H7 (cell line): ENCODE measurements at places on chromosomes 6 and 20. TPM values are rescaled to one million over a fixed set of nuclear protein-coding genes. Genes with fewer than 3 reads are reported as not detected.

GGTLC1 gene
- total RNA-seq: not detected in 2 replicates

GRCh38 chr6:25215881-25216280 lies 63.3 kb upstream of the CARMIL1 start:
- DNase-seq: no peak

LZTS3 gene
- total RNA-seq: 10.2 and 11.0 TPM in 2 replicates

- DNase-seq: no peak
Measured at GRCh38 chr6:71238351-71238750, 50.3 kb upstream of the OGFRL1 start.

ZNF334 gene
- total RNA-seq: 3.9 and 9.1 TPM in 2 replicates

DNA sequence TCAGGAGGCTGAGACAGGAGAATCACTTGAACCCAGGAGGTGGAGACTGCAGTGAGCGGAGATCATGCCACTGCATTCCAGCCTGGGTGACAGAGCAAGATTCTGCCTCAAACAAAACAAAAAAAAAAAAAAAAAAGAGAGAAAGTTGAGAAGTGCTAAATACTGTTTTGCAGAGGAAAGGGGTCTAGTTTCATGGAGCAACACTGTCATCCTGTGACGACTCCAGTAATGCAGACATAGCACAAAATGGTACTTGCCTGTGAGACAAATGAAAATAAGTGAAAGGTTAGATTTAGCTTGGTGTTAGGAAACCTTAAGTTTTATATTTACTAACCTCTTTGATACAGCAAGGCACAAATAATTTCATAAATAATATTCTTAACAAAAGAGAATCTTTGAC lies 29.7 kb downstream of the CEP162 start:
- no peak for DNase-seq

DNA sequence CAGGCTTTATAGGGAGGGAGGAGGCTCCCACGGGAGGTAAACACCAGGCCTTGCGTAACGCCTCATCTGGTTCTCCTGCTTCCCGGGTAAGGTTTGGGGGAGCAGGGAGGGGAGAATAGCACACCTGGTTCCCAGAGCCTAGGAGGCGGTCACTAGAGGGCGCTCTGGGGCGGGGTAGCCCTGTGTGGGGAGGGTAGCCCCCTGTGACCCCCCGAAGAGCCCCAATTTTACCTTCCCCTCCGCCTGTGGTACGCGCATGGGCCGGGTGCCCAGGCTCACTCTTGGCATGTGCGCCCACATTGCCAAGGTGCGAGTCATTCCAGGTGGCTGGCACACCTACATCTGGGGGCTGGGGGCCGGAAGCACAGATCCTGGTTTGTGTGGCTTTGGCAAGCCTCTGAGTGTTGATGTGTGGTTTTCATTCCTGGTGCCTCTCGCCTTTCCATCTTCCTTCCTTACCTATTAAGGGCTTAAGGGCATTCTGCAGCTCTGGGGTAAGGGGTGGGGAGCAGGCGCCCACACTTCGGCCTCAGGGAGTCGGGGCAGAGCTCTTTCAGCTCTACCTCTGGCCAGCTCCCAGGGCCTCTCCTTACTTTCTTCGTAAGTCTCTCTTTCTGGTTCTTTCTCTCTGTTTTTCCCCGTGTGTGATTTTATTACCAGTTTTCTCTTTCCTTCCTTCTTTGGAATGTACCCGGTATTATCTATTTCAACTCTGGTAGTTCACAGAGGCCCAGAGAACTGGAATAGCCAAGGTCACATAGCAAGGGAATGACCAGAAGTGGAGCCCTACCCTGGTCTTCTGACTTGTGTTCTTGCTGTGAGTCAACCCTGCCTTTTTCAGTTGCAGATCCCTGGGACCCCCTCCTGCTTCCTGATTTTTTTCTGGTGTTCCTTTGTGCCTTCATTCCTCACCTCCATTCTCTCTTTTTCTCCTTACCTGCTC lies 492 bp upstream of the RNF39 start:
- DNase-seq: peak; percentile 95

RGS17 gene
- 3.8 and 4.8 TPM in 2 replicates for total RNA-seq

GRCh38 chr20:11234608-11235007 lies 560.8 kb upstream of the JAG1 start:
- DNase-seq: no peak

ZKSCAN8 gene
- total RNA-seq: 13.4 and 18.6 TPM in 2 replicates

DNA sequence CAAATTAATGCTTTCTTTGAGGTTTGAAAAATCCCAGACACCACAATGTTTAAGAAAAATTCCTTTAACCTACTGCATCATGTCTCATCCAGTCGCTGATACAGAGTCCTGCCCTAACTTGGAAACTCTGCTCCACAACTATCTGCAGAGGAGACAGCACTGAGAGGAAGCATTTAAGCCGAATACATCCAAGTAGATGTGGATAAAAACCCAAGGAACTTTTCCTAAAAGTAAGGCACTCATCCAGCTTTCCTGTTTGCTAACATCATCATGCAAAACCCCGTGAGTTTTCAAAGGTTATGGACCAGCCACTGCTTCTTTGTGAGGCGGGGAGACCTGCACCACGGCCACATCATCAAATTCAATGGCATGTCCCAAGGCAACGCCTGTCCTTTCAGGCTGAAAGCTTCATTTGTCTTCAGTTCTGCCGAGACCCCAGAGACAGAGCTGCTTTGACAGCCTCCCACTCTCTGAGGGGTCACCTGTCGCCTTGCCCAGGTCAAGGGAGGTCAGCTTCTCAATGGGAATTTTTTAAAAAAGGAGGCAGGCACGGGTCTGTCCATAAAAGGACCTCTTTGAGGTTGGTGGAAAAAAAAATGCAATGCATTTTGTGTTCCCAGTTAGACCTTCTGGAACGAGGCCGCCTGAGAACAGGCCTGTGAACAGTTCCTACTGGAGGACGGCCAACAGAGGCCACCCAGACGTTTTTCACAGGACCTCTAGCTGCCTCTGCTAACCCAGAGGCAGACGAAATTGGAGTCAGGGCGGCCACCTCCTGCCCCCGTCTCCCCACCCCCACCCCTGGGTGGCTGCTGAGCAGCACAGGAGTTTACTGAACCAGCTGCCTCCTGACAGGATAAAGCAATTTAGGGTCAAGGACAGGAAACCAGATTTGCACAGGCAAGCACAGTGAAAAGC lies 142.5 kb upstream of the HDDC2 start:
- DNase-seq: no peak

DNA sequence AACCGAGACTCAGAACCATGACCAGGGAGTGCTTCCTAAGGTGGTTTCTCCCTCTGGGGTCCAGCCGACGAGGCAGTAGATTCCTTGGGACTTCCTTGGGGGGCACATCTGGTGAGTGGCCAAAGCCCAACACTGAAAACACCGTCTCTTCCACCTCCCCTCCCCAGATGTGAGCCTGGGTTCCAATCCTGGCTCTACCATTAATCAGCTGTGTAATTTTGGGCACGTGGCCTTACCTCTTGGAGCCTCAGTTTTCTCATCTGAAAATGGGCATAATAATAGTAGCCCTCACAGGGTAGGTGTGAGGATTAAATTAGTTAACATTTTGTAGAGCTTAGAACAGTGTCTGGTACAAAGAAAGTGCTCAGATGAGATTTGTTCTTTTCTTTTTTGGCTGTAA lies 5.5 kb downstream of the FAM110A start:
- no peak for DNase-seq

- no peak for DNase-seq
Measured at GRCh38 chr6:163771180-163771579, 356.7 kb downstream of the QKI start.

- no peak for DNase-seq
Measured at GRCh38 chr6:119108076-119108475, 29.6 kb upstream of the FAM184A start.

- peak; percentile 83 for DNase-seq
Measured at GRCh38 chr20:44736170-44737021, 9.3 kb upstream of the KCNK15 start.

CRYBG1 gene
- 0.66 and 1.3 TPM in 2 replicates for total RNA-seq

DNA sequence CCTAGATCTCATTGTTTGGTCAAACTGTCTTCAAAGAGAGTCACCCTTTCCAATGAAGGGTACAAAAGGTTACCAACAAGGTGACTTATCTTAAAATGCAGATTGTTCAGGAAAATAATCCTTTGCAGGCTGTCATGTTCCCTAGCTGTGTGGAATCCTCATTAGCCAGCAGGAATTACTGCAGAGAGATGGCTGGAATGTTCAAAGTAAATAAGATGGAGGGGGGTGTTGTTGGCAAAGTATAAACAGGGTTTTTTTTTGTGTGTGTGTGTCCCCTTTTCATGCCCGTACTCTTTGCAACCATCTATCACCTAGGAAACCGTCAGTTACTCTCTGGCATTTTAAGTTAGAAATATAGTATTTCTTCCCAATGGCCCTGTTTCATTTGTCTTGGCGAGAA lies 6.5 kb downstream of the NEDD9 start:
- DNase-seq: no peak

- no peak for DNase-seq
Measured at GRCh38 chr6:100235631-100236030, 229.1 kb downstream of the SIM1 start.

DNA sequence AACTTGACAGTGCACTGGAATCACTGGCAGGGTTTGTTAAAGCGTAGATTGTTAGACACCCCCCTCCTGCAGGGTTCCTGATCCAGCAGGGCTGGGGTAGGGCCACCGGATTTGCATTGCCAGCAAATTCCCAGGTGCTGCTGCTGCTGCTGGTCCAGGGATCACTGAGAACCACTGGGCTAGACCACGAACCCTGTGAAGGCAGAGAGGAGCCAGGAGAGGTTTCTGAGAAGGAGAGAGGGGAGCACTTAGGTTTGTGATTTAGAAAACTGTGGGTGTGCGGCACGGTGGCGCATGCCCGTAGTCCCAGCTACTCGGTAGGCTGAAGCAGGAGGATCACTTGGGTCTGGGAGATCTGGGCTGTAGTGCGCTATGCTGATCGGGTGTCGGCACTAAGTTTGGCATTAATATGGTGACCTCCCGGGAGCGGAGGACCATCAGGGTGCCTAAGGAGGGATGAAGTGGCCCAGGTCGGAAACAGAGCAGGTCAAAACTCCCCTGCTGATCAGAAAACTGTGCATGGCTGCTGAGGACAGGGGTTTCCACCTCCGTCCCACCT lies 53.6 kb upstream of the FAM83D start:
- no peak for DNase-seq

DNA sequence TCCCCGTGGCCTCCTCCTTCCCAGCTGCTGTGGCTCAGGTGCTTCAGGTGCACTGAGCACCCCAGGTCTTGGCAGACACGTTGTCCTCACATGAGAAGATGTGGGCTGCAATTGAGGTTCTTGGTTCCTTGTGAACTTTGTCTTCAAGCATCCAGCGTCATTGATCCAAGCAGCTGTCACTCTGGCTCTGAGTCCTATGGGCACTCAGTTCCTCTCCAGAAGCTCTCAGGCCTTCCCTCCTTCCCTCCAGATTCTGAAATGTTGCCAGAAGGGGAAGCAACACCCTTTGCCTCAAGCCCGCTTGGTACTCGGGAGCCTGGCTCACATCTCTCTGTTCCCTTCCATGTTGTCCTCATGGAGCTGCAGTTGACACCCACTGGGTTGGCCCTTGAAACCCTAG lies 8.4 kb upstream of the MRGBP start:
- DNase-seq: no peak

GRCh38 chr20:58709013-58709702 lies 16.6 kb downstream of the NPEPL1 start:
- DNase-seq: peak; percentile 18

GRCh38 chr6:20154753-20155152 lies 57.5 kb downstream of the MBOAT1 start:
- no peak for DNase-seq

- DNase-seq: no peak
Measured at GRCh38 chr20:8007490-8007889, 12.1 kb downstream of the TMX4 start.

- peak; percentile 12 for DNase-seq
Measured at GRCh38 chr6:132259070-132259469, 142.2 kb downstream of the MOXD1 start.

COL21A1 gene
- 0.22 and 0.28 TPM in 2 replicates for total RNA-seq

DNA sequence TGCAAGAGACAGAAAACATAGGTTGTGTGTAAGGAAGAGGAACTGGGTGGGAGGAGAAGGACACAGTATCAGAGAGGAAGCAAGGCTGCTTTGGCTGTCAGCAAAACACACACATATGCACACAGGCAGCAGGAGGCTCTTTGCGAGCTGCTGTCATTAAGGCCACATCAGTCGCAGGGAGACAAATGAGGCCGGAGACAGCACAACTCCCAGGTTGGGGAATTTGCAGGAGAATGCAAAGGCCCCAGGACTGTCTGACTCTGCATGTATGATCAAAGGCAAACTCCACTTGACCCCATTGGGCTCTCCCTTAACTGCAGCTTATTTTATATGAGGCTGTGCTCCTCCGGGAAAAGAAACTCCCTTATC lies 35.3 kb downstream of the METTL24 start:
- DNase-seq: no peak

ASIP gene
- not detected in 2 replicates for total RNA-seq

GRCh38 chr20:62860924-62861691 lies 514 bp downstream of the TCFL5 start:
- peak; percentile 88 for DNase-seq

GRCh38 chr6:81553216-81553615 lies 199.3 kb downstream of the TENT5A start:
- no peak for DNase-seq

GRCh38 chr20:52231230-52231746 lies 39.7 kb upstream of the ZFP64 start:
- no peak for DNase-seq

DNA sequence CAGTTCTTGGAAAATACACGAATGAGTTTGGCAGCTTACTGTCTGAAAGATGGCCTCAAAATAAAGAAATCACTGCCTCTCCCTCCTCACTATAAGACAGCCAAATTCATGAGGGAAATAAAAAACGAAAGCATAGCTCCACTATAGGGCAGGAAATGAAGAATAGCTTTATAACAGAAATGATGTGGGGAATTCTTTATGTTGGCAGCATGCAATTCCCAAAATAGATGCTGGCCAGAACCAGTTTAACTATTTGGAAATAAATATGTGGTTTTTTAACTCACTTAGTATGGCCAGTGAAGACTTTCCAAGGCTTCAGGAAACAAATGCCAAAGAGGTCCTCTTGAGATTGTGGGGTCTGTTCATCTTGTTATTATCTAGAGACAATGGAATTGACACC lies 100.5 kb downstream of the TBX18 start:
- DNase-seq: no peak

GRCh38 chr6:166046226-166046625 lies 121.4 kb downstream of the TBXT start:
- no peak for DNase-seq

TRMT6 gene
- total RNA-seq: 9.8 and 10.3 TPM in 2 replicates

CAGE1 gene
- 0.11 and 0.21 TPM in 2 replicates for total RNA-seq

- no peak for DNase-seq
Measured at GRCh38 chr6:25193460-25194171, 85.6 kb upstream of the CARMIL1 start.

FILIP1 gene
- 1.4 and 1.6 TPM in 2 replicates for total RNA-seq

BPIFB4 gene
- total RNA-seq: not detected in 2 replicates

DNA sequence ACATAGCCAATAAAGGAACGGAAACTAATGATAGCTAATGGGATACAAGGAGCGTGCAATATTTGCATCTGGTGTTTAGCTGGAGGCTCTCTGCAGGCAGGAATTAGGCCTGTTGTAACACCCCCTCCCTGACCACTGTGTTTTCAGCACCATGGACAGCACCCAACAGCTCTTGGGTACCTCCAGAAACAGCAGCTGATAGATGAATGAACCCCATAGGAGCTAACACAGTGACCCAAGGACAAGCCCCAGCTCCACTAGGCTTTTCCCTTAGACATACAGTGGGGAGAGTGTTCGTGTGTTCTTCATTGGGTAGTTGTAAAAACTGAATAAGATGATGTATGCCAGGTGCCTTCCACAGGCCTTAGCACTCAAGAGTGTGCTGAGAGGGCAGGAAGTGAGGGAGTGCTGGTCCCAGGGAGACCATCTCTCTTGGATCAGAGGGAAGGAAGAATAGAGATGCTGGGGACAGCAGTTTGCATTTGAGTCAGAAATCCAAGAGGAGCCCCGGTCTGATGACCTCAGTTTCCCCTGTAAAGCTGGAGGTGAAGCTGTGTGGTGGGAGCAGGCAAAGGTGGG lies 161.3 kb downstream of the PHACTR3 start:
- DNase-seq: peak; percentile 80

RANBP9 gene
- total RNA-seq: 23.6 and 30.7 TPM in 2 replicates

NKAPL gene
- total RNA-seq: not detected in 2 replicates
